ENCODE measurements at places on chromosomes 5 and 9. TPM values are rescaled to one million over a fixed set of nuclear protein-coding genes. Genes with fewer than 3 reads are reported as not detected.

EPB41L4B gene
- 0.03 TPM for polyA plus RNA-seq

F2RL2 gene
- polyA plus RNA-seq, result 0.06 TPM

ZDHHC11 gene
- polyA plus RNA-seq, result 1.9 TPM

CDC20B gene
- not detected for polyA plus RNA-seq

CTNND2 gene
- 0.93 TPM for polyA plus RNA-seq

PCA3 gene
- not detected for polyA plus RNA-seq

- DNase-seq, result no peak
Observed at GRCh38 chr5:89930591-89931392, 478.8 kb downstream of the CETN3 start.

DNA sequence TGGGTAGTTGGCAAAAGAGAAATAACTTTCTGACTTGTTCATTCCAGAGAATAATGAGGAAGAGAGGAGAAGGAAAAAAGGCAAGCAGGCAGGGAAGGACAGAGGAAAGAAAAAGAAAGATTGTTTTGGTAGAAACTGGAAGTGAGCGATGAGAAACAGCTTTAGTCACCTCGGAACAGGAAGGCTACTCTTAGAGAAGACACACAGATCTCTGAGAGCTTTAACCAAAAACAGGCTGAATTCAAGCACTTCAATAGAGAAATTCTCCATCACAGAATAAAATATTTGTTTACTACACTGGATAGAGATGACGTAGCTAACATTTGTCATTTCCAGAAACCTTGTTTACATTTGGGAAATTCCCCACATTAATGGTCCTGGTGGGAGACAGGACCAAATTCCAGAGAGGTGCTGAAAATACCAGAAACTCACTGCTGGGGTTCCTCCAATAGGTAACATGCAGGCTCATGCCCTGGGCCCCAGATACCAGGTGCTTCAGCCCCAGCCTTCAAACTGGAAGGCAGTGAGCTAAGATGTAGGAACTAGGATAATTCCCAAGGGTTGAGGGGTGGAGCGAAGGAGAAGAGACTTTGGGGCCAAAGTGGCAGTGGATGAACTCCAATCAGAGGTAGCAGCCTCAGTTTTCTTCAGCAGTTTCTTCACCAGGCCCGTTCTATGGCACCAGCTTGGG lies 227.7 kb upstream of the GRAMD2B start:
- DNase-seq, result no peak

DNA sequence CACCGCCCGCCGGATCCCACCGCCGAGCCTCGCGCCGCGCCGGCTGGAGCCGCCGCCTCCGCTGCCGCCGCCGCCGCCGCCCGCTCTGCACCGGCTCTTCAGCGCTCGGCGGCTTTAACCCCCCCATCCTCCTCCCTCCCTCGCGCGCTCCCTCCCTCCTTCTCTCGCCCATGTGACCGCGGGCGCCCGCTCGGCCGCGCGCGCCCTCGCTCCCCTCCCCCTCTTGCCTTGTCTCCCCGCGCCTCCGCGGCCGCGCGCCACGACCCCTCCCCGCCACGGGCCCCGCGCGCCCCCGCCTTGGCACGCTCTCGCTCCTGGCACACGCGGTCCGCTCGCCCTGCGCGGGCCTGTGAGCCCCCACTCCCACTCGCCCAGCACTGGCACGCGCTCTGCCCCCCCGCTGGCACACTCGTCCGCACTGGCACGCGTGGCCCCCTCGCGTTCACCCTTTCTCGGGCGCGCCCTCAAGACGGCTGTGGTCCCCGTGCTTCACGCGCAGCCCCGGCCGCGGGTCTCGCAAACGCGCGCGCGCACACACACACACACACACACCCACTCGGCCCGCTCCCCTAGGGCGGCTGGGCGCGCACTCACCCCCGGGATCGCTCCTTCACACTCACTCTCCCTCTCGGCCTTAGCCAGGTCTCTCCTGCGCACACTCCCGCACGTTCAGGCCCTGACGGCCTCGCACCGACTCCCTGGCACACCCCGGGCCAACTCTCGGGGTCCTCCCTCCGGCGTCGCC lies at the start of gene CNTFR:
Gene CNTFR (minus strand): TSS at position 89 of the 745 bp plus-strand sequence. CDS start 20,743 bp downstream, outside the sequence.
- peak; percentile 66 for DNase-seq

DNA sequence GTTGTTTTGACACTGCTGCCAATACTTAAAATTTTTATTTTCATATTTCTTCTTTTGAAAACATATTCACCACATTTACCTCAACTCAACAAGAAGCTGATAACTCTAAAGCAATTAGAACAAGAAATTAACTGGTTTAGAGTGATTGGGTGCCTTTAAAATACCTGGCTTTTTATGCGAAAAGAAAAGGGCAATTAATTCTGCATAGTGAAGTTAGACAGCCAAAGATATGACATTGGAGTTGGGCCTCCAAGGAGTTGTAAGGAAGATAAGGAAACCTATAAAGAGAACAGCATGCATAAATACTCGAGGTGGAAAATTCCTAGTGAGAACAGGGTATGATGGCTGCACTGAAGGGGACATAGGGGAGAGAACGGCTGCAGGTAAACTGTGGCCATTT lies 9.6 kb downstream of the AK6 start:
- no peak for DNase-seq

GRCh38 chr9:109320331-109320741 lies 523 bp downstream of the EPB41L4B start:
- no peak for DNase-seq

DNA sequence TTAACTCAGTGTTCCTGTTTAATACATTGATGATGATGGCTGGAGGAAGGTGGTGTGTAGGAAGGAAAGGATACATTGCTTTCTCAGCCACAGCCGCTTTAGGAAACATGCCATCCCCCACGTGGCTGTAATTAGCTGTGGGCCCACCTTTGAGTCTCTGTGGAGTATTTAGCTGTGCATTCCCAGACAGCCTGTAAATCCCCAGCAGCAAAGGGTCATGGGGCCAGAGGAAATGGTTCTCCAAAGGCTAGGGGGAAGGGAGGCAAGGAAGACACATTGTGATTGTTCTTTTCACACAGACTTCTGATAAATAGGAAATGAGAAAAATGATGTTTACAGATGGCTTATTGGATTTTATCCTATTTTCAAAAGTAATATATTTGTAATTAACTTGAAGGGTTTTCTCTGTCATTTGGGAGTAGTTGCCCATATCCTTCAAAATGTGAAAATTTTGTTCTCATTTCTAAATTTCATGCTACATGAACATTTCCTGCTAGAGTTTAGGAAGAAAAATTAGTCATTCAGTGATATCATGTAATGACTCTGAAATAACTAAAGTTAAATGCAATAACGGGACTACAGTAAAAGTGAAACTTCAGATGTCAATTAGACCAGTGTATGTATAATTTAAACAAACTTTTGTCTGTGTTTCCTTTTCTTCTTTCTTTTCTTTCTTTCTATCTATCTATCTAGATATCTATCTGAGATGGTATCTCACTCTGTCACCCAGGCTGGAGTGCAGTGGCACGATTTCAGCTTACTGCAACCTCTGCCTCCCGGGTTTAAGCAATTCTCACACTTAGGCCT lies 24.3 kb upstream of the F2R start:
- no peak for DNase-seq

DNA sequence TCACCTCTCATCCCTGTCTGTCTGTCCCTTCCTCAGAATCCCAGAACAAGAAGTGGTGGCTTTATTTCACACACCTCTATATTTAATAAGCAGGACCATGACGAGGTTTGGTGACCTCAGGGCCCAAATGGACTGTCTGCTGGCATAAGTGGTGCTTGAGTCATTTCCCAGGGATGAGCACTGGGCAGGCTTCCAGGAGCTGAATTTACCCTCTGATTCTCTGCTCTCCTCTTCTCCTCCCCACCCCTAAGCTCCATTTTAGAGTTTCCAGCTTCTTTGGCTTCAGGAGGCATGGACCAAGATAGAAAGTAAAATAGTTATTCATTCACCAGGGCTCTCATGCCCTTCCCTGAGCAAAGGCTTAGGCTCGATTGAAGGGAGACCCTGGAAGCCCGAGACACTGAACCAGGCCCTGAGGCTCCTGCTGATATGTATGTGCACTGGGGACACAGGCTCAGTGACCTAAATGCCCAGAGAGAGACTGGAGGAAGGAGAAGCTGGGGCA lies 69.1 kb downstream of the PPARGC1B start:
- DNase-seq, result no peak

GRCh38 chr9:137499416-137499815 lies 40.3 kb upstream of the NSMF start:
- peak; percentile 59 for DNase-seq

- no peak for DNase-seq
Observed at GRCh38 chr9:29220596-29221251, 1647.4 kb upstream of the C9orf72 start.

DNA sequence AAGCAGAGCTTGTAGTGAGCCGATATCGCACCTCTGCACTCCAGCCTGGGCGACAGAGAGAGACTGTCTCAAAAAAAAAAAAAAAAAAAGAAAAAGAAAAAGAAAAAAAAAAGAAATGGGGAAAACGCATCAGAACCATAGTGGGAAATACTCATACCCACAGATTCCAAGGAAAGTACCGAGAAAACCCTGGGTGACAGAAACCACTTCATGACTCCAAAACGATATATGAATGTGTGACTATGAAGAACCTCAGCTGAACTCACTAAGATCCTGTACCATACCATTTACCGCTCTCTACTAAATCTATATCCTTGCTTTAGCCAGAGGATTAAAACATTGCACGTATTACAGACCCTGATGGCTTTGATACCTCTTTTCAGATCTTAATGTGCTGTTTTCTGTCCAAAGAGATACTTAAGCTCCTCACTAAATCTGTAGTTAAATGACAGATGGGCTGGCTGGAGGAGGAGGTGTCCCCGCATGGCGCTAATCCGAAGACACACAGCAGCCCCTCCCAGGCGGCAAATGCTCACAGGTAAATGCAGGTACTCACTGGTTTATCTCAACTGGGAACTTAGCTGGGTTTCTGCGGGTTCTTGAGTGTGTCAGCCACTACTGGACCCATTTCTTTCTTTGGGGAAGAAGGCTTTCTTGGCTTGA lies 2.8 kb downstream of the LPCAT1 start:
- no peak for DNase-seq

Data from spleen (tissue), 13 donors.